ENCODE measurements at places on chromosomes 7 and 10. TPM values are rescaled to one million over a fixed set of nuclear protein-coding genes. Genes with fewer than 3 reads are reported as not detected.

Gene GIMAP6
- 47.3 TPM for total RNA-seq

Gene ZNF485
- total RNA-seq: 13.1 TPM

GRCh38 chr10:82796510-82796909 lies 921.5 kb downstream of the NRG3 start:
- DNase-seq: no peak

Gene ANXA11
- 123 TPM for total RNA-seq

Gene MCM7
- total RNA-seq: 17.6 TPM

Gene ITIH5
- 55.7 TPM for total RNA-seq

Gene CHST15
- total RNA-seq: 45.4 TPM

Gene IPMK
- 8.5 TPM for total RNA-seq
